ENCODE measurements at places on chromosomes 12 and 14.

- DNase-seq: no peak
- H3K27me3 ChIP-seq: no peaks in the 10 kb centered on the region
- no peaks in the 10 kb centered on the region for H3K4me1 ChIP-seq
- no peak overlapping the region for H3K27ac ChIP-seq
Measured at GRCh38 chr14:24504425-24504950, 3.6 kb downstream of the CMA1 start.

DNA sequence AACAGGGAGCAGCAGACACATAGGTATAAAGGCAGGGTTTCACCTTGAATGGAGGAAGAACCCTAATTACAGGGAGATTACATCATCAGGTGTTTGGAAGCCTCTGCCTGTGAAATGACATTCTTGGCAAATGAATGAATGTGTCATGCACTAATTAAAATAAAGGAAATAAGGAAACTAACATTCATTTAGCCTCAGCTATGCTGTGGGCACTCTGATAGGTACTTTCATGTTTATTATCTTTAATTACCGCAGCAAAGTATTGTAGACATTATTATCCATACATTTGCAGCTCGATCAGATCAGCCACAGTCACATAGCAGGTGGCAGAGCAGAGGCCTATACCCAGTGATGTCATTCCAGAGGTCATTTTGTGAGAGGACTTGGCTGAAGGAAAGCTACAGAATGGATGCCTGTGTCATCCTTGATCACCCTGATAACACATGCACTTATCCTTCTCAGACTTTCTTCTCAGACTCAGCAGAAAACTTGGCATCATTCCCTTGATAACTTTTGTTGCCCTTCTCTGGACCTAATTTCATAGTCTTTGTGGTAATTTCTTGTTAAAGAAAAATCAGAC lies 18.4 kb downstream of the ZNF664 start:
- H3K4me1 ChIP-seq: peaks cover 31% of the 10 kb centered on the region
- H3K27ac ChIP-seq: no peak overlapping the region
- no peak overlapping the region for H3K4me3 ChIP-seq
- no peak for DNase-seq
- no peaks in the 10 kb centered on the region for H3K27me3 ChIP-seq

- H3K36me3 ChIP-seq: no peaks in the 10 kb centered on the region
- no peak for DNase-seq
- no peaks in the 10 kb centered on the region for H3K27me3 ChIP-seq
- no peak overlapping the region for H3K27ac ChIP-seq
- no peak overlapping the region for H3K4me3 ChIP-seq
Measured at GRCh38 chr12:6047249-6048237, 76.9 kb downstream of the VWF start.

GRCh38 chr12:121849665-121850064 lies 9.0 kb downstream of the HPD start:
- no peaks in the 10 kb centered on the region for H3K36me3 ChIP-seq
- H3K4me1 ChIP-seq: peaks cover 6% of the 10 kb centered on the region
- no peak overlapping the region for H3K27ac ChIP-seq

DNA sequence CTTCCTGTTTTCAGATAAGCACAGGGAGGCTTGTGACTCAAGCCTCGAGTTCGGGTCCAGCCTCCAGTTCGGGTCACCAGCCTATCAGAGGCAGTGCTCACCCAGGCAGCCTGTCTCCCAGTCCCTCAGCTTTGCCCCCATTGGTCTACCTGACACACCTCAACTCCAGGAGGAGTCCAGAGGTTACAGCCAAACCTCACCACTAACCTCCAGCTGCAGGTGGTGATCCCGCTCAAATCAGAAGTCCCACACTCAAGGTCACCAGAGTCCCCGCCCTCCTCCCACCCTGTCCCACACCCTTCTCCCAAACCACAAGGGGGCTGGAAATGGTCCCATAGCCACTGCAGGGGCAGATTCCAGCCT lies 42.1 kb downstream of the KDM2B start:
- peak; percentile 68 for DNase-seq
- peak overlapping the region; percentile 84 for H3K4me3 ChIP-seq
- H3K27ac ChIP-seq: peak overlapping the region; percentile 99
- H3K27me3 ChIP-seq: no peaks in the 10 kb centered on the region
- no peaks in the 10 kb centered on the region for H3K36me3 ChIP-seq

DNA sequence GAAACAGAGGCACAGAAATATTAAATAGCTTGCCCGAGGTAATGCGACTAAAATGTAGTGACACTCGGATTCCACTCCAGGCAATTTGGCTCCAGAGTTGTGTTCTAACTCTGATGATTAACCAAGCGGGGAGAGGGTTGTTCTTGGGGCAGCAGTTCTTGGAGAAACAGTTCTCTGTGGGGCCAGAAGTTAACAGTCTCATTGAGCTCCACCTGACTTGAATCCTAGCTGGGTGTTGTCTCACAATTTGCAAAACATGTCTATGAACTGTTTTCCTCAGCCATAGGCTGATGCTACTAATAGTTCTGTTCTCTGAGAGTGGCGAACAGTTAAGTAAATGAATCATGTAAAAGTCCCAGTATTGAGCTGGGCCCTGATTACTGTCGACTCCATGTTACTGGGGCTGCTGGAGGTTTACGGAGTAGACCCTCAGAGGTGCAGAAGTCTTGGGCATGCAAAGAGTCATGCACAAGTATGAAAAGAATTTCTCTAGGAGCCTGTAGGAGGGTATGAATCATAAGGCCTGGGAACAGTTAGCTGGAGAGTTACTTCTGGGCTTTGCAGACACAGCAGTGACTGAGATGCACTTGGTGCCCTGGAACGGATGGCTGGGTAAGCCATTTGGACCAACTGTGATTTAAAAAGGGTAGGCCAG lies 15.4 kb upstream of the NIN start:
- H3K36me3 ChIP-seq: no peaks in the 10 kb centered on the region
- DNase-seq: no peak
- H3K4me1 ChIP-seq: no peaks in the 10 kb centered on the region
- H3K27me3 ChIP-seq: no peaks in the 10 kb centered on the region
